ENCODE measurements at places on chromosomes 3 and 15. TPM values are rescaled to one million over a fixed set of nuclear protein-coding genes. Genes with fewer than 3 reads are reported as not detected.

DNA sequence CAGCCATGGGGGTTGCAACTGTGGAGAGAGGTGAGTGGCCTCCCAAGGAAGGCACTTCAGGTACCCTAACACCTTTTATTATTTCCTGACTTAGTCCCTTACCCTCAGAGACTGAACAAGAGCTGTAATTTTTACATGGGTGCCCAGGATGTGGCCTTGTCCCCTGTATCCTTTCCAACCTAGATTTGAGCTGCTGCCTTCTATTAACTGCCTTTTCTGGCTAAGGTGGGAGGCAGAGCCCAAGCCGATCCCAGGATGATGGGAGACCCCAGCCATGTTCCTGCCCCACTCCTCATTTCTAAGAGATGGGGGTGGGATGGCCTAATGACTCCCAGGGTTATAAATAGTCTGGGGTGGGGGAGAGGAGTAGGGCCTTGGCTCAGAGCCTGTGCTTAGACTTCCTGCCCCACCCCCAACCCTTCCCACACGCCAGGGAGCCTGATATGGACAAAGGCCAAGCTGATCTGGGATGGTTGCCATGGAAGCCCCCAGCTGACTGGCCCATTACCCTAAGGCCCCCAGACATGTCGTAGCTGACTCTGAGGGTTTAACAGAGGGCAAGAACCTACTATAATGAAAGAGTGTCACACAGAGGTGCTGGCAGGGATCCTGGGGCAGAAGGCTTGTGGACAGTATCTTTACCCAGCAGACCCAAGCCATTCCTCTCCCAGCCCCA, 1.9 kb downstream of the KLHDC8B start:
- H3K27me3 ChIP-seq, result no peaks in the 10 kb centered on the region
- peak overlapping the region; percentile 83 for H3K27ac ChIP-seq
- H3K4me1 ChIP-seq, result peaks cover 42% of the 10 kb centered on the region
- DNase-seq, result no peak
- H3K36me3 ChIP-seq, result peaks cover 14% of the 10 kb centered on the region

DNA sequence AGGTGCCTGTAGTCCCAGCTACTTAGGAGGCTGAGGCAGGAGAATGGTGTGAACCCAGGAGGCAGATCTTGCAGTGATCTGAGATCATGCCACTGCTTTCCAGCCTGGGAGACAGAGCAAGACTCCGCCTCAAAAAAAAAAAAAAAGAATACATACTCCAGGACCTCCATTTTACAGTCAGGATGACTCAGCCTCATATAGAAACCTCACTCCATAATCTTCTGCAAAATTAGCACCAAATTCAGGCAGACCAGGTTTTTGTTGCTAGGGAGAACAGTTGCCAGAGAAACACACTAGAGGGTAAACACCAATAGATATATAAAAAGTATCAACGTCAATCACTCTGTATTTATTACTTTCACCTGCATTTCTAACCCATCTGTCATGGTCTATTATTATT, 28.3 kb upstream of the AP3B2 start:
- no peaks in the 10 kb centered on the region for H3K36me3 ChIP-seq
- no peaks in the 10 kb centered on the region for H3K27me3 ChIP-seq
- no peak overlapping the region for H3K27ac ChIP-seq

GRCh38 chr3:58176827-58177489, 33.8 kb downstream of the DNASE1L3 start:
- no peaks in the 10 kb centered on the region for H3K27me3 ChIP-seq
- no peak overlapping the region for H3K27ac ChIP-seq
- H3K36me3 ChIP-seq, result no peaks in the 10 kb centered on the region
- peaks cover 14% of the 10 kb centered on the region for H3K4me1 ChIP-seq
- no peak overlapping the region for H3K4me3 ChIP-seq

DNA sequence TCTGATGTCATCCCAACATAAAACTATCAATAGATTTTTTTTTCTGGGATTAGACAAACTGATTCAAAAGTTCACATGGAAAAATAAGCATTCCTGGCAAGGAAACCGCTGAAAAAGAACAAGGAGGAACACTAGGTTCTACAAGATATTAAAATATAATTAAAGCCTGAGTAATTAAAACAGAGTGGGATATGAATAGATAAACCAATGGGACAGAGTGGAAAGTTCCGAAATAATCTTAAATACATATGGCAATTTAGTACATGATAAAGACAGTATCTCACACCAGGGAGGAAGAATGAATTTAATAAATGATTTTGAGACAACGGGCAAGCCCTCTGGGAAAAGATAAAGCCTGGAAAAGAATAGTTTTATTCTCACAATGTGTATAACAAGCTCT, 4.7 kb downstream of the GLDN start:
- H3K27me3 ChIP-seq, result no peaks in the 10 kb centered on the region
- H3K36me3 ChIP-seq, result no peaks in the 10 kb centered on the region
- peaks cover 32% of the 10 kb centered on the region for H3K4me1 ChIP-seq
- peak overlapping the region; percentile 21 for H3K27ac ChIP-seq

DNA sequence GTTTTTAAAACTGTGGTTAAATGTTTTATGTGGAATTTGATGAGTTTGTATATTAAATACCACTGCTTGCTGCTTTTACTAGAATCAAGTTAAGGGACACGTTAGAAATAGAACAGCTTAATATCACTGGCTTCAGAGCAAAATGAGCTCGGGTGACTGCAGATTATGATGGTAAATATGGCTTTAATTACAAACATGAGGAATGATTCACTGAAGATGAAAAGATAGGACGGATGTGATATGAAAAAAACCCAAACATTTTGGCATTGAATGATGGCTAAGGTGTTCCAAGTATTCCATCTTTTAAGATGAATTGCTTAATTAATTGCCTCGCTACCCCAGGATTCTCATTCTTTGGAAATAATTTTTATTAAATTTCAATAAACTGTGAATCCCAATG, 33.7 kb downstream of the SLC24A1 start:
- no peak overlapping the region for H3K27ac ChIP-seq
- no peaks in the 10 kb centered on the region for H3K27me3 ChIP-seq
- no peak overlapping the region for H3K4me3 ChIP-seq

GRCh38 chr15:80465626-80466005, 61.4 kb downstream of the ARNT2 start:
- no peaks in the 10 kb centered on the region for H3K4me1 ChIP-seq
- no peak overlapping the region for H3K27ac ChIP-seq
- no peaks in the 10 kb centered on the region for H3K36me3 ChIP-seq
- no peak overlapping the region for H3K4me3 ChIP-seq
- no peak for DNase-seq

GRCh38 chr15:85172846-85173490, 191.3 kb downstream of the PDE8A start:
- H3K4me3 ChIP-seq, result no peak overlapping the region
- no peak overlapping the region for H3K27ac ChIP-seq
- no peaks in the 10 kb centered on the region for H3K27me3 ChIP-seq
- no peaks in the 10 kb centered on the region for H3K36me3 ChIP-seq
- no peak for DNase-seq

- DNase-seq, result no peak
- H3K27ac ChIP-seq, result no peak overlapping the region
- H3K36me3 ChIP-seq, result no peaks in the 10 kb centered on the region
These were observed 74.7 kb upstream of the ZNF385D start for GRCh38 chr3:21825684-21826083.

DNA sequence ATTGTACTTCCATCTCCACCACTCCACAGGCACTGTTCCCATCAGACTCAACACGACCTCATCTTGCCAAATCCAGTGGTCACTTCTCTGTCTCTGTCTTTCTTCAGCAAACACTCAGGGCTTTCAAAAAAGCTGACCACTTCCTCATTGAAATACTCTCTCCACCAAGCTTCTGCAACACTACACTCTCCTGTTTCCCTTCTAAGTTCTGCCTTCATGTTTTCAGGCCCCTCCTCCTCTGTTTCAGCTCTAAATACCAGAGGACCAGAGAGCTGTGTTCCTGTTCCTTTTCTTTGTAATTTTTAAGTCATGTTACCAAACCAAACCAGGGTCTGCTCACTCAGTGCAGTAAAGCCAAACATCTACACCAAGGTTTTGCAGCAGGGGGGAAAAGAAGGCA, 33.8 kb upstream of the ACP3 start:
- H3K4me1 ChIP-seq, result no peaks in the 10 kb centered on the region
- no peak overlapping the region for H3K4me3 ChIP-seq
- H3K36me3 ChIP-seq, result no peaks in the 10 kb centered on the region
- no peak for DNase-seq
- no peaks in the 10 kb centered on the region for H3K27me3 ChIP-seq

DNA sequence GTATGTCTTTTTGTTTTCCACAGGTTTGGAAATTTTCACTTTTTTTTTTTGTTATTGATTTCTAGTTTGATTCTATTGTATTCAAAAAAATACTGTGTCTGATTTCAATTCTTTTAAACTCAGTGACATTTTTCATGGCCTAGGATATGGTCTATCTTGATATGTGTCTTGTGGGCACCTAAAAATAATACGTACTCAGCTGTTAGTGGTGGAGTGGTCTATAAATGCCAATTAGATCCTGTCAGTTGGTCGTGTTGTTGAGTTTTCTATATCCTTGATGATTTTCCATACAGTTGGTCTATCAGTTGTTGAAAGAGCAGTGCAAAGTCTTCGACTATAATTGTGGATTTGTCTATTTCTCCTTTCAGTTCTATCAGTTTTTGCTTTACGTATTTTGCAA, 61.7 kb downstream of the LSM3 start:
- H3K4me3 ChIP-seq, result no peak overlapping the region
- H3K27ac ChIP-seq, result no peak overlapping the region
- no peaks in the 10 kb centered on the region for H3K27me3 ChIP-seq
- no peaks in the 10 kb centered on the region for H3K36me3 ChIP-seq

DNA sequence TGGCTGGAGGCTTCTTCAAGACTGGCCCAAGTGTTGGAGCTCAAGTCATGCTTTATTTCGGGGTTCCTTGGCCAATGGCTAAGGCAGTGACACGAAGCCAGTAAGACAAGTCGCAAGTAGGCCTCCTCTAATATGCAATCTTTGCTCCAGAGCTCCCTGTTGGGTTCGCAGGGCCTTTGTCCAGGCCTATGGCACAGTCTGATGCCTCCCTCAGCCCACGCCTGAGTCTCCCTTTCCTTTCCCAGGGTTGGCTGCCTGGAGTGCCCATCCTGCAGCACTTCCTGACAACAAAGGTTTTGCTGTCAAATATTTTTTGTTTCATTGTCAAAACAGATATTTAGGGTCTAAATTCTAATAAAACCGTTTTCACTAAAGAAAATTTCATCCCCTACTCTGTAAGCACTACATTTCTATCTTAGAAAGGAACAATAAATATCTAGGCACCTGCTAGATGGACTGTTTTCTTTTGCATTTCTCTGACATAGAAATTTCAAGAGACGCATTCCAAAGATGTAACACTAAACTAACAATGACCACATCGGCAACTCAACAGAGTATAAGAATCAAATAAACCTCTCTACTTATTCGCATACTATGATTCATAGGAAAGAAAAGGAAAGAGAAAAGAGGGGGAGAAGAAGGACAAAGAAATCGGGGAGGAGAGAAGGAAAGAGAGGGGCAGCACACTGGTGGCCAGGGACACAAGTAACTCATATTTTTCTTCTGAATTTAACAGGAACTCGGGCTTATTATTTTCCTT, 393.1 kb upstream of the ATP11B start:
- H3K4me3 ChIP-seq, result no peak overlapping the region
- DNase-seq, result no peak
- no peaks in the 10 kb centered on the region for H3K36me3 ChIP-seq
- no peaks in the 10 kb centered on the region for H3K27me3 ChIP-seq
- no peak overlapping the region for H3K27ac ChIP-seq

DNA sequence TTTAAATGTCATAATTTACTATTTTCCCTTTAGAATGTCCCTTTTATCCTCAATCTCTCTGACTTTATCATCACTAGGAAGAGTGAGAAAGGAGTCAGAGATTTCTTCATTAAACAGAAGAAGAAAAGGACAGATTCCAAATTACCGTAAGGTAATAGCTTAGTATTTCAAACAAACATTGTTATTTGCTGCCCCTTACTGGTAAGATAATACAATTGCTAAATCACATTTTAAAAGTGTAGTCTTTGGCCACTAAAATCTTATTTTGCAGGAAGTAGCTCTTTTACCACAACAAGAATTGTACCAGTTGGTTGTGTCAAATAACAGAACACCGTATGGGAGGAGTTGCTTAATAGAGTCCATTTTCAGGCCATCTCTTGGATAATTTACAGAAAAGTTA, 53.7 kb downstream of the CGGBP1 start:
- H3K27me3 ChIP-seq, result no peaks in the 10 kb centered on the region
- no peaks in the 10 kb centered on the region for H3K4me1 ChIP-seq
- no peak overlapping the region for H3K4me3 ChIP-seq

DNA sequence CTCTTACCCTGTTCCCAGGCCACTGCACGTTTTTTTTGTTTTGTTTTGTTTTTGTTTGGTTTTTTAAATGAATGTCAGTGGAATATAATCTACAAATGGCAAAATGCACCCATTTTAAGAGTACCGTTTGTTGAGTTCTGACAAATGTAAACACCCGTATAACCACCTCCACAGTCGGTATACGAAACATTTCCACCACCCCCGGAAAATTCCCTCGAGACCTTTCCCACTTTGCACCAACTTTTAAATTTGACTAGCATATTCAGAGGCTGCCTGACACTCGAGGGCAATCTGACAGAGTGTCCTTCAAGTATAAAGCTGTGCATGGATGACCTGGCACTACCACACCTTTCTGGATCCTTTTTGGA, 613 bp upstream of the ARHGEF3 start:
- no peaks in the 10 kb centered on the region for H3K36me3 ChIP-seq
- H3K4me3 ChIP-seq, result peak overlapping the region; percentile 72
- H3K4me1 ChIP-seq, result peaks cover 2% of the 10 kb centered on the region
- H3K27ac ChIP-seq, result no peak overlapping the region

- H3K27me3 ChIP-seq, result no peaks in the 10 kb centered on the region
- no peak for DNase-seq
- H3K4me3 ChIP-seq, result no peak overlapping the region
- no peaks in the 10 kb centered on the region for H3K4me1 ChIP-seq
- no peaks in the 10 kb centered on the region for H3K36me3 ChIP-seq
These were observed 333.8 kb downstream of the PDCD6IP start for GRCh38 chr3:34132069-34132692.

DNA sequence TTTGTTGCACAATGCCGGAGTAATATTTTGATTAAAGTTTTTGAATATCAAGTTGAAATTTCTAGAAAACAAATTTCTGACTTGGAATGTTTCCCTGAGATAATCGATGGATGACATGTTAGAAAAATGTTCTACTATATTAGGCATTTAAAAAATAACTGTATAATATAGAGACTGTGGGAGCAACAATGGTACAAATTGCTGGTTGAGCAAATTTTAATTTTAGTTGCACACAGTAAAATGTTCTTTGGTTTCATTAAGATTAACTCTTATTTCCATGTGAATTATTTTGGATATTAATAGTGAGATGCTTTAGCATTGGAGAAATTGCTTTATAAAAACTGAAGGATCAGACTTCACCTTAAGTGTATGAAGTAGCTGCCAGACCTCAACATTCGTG, 9.3 kb downstream of the USP3 start:
- H3K4me3 ChIP-seq, result no peak overlapping the region
- H3K27me3 ChIP-seq, result no peaks in the 10 kb centered on the region
- no peak overlapping the region for H3K27ac ChIP-seq
- H3K36me3 ChIP-seq, result no peaks in the 10 kb centered on the region
- H3K4me1 ChIP-seq, result peaks cover 51% of the 10 kb centered on the region

TEX55 gene
- not detected for total RNA-seq

SLC22A14 gene
- not detected for total RNA-seq

TEX9 gene
- total RNA-seq, result 13.5 TPM

DENND6A gene
- total RNA-seq, result 42.0 TPM

MYO5C gene
- 3.0 TPM for total RNA-seq

SPATA12 gene
- not detected for total RNA-seq

CCR9 gene
- not detected for total RNA-seq

COMMD4 gene
- 57.6 TPM for total RNA-seq

Measured in thoracic aorta (tissue), 2 donors.